ENCODE measurements at places on chromosomes 2 and 18.

GRCh38 chr18:78805840-78806239 is 173.8 kb upstream of the SALL3 start:
- DNase-seq, result no peak

DNA sequence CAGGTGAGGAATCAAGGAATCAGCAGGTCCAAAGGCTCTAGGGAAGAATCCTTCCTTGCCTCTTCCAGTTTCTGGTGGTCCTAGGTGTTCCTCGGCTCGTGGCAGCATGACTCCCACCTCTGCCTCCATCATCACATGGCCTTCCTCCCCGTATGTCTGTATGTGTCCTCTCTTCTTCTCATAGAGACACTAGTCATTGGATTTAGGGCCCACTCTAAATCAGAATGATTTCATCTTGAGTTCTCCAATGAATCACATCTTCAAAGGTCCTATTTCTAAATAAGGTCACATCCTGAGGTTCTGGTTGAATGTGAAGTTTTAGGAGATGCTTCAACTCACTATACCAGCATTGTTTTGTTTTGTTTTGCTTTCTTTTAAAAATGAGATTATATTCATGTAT is 11.1 kb upstream of the AGFG1 start:
- DNase-seq, result peak; percentile 38

- no peak for DNase-seq
Measured at GRCh38 chr18:27983780-27984179, 193.2 kb downstream of the CDH2 start.

- no peak for DNase-seq
Measured at GRCh38 chr2:80255918-80256781, 48.4 kb downstream of the LRRTM1 start.

DNA sequence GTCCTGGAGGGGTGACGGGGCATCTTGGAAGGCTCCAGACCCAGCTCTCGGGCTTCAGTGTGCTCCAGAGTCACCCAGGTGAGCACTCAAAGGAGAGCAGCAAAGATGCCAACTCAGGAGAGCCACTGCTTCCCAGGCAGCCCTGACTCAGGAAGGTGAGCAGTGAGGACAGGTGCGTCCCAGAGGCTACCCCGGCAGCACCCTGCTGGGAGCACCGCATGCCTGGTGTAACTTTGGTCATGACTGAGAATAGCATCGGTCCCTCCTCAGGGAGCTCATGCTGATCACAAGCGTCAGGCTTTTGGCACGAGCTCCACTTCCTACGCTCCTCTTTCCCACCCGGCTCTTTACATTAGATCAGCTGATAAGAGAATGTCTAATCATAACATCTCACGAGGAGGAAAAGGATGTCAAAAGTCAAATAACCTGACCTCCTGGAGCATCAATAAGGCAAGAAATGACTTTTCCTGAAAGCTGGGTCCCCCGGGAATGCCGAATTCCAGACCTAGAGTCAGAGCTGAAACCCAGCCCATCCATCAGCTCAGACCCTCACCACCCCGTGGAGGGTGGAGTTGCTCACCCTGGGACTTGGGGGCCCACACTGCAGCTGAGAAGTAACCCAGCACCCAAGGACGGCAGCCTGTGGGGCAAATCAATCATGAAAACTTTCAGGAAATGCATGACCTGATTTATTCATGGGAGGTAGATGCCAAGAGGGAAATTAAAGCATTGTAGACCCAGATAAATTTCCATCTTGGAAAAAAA is 248.8 kb downstream of the ACKR3 start:
- DNase-seq, result no peak

GRCh38 chr2:66571918-66572317 is 137.0 kb downstream of the MEIS1 start:
- DNase-seq, result no peak

DNA sequence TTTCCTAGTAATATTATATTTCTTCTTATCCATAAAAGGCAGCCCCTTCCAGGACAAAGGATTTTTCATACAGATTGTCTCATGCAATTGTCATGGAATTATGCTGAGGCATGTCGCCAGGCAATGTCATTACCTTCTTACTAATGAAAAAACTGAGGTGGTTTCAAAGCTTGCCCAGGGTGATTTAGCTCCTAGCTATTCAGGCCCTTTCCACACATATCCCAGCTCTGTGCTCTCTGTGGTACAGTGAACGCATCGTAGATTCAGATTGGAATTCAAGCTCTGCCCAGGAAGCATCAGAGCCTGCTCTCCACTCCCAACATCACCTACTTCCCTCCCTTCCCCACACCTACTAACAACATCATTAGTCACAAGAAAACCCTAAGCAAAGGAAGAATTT is 60.1 kb downstream of the ATP8B1 start:
- no peak for DNase-seq

DNA sequence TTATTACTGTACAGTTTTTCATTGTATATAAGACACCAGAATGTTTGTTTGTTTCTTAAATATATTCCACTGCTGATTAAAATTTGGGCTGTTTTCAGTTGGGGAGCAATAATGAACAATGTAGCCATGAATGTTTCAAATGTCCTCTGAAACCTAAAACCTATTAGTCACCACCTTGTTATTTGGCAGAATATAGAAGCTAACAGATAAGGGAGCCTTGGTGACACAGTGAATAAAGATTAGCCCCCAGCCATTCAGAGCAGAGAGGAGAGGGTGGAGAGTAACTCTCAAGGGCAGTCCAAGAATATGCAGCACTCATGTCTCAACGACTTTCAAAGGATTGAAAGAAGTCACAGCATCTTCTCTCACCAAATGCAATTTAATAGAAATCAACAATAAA is 43.1 kb upstream of the ATP8B1 start:
- no peak for DNase-seq

DNA sequence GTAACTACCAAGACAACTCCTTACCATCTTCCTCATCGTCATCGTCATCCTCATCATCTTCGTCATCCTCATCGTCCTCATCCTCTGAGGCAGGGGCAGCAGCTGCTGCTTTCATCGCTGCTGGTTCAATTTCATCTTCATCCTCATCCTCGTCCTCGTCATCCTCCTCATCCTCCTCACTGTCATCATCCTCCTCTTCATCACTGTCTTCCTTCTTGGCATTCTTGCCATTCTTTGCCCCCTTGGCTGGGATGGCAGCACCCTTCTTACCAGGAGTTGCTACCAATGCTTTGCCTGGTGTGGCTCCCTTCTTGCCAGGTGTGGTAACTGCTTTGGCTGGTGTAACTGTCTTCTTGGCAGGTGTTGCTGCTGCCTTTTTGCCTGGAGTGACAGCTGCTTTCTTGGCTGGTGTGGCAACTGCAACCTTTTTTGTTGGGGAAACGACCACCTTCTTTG is 2.7 kb downstream of the NCL start:
- no peak for DNase-seq

DNA sequence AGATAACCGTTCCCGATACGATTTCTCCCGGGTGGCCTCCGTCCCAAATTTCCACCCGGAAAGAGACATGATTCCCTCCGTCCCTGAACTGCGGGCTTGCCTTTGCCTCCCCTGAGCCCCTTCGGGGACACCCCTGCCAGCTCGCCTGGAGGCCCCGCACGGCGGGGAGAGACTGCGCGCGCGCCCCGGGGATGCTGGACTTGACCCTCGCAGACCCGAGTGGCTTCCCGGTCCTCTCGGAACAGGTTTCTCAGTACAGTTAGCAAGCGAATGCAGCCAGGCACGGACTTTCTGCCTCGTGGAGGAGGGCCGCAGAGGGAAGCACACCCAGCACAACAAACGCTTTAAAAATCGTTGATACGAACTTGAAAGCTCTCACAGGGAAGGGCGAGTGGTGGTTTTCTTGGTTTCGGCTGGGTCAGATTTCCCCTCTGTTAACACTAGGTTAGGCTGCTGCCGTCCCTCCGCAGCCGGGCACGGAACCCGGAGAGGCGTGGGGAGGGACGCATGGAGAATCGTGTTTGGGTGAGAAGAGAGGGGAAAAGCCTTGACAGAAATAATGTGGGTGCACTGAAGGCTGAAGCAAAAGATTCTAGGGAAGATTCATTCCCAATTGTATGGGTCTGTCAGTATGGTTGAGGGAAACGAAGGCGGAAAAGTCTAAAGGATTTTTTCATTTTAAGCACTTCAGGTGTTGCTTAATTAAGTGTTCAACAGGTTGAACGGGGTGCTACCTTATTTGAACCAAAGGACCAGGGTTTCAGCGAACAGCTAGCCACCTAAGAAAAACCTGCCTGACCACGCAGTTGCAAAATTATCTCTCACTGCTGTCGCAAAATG is 916 bp downstream of the TNFRSF11A start:
- peak; percentile 59 for DNase-seq

GRCh38 chr2:234596696-234597575 is 100.1 kb upstream of the ARL4C start:
- no peak for DNase-seq

GRCh38 chr2:14363976-14364375 is 268.5 kb upstream of the LRATD1 start:
- no peak for DNase-seq

DNA sequence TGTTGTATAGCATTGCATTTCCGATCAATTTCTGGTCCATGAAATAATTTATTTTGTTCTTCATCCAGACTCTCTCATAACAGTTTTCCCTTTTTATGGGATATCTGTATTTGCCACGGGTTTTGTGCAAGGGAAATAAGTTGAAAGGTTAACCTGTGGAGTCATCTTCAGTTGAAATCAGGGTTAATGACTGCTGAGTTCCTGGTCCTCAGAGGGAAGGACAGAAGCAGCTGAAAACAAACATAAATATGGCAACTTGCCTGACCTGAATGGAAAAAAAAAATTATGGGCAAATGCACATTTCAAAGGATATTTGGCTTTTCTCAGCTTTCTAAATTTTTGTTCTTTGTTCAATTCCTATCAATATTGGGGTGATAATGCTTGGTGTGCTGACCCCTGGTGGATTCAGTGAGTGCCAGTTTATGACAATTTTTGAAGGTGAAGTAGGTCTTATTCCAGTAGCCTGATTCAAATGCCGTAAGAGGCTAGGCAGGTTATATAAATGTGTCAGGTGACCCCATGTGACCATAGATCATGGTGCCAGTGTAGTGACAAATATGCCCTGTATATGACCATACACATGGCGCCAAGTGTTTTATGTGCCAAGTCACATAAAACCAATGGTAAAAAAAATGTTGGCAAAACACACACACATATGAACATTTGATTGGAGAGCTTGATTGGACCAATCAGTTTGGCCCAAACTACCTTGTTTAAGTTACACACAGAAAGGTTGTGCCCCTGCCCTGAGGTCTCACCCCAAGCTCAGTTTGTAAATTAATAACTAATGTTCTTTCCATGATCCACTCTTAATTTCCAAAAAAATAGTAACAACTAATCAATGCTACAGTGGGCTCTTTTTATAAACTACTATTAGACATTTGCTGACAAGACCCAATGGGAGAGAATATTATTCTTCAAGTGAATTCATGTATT is 47.6 kb upstream of the FAM124B start:
- peak; percentile 54 for DNase-seq

GRCh38 chr2:201149064-201149820 is 33.3 kb downstream of the CFLAR start:
- peak; percentile 59 for DNase-seq

DNA sequence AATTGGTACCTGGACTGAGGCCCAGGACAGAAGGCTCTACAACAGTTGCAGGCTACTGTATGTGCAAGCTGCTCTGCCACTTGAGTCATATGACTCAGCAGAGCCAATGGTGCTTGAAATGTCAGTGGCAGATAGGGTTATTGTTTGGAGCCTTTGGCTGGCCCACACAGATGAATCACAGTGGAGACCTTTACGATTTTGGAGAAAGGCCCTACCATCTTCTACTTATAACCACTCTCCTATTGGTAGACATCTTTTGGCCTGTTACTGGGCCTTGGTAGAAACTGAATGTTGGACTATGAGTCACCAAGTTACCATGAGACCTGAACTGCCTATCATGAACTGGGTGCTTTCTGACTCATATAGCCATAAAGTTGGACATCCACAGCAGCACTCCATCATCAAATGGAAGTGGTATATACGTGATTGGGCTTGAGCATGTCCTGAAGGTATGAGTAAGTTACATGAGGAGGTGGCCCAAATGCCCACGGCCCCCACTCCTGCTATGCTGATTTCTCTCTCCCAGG is 88.9 kb upstream of the NRXN1 start:
- no peak for DNase-seq

GRCh38 chr2:80930777-80931176 is 626.2 kb upstream of the LRRTM1 start:
- no peak for DNase-seq

- DNase-seq, result no peak
Measured at GRCh38 chr2:82428251-82428650, 2030.8 kb downstream of the SUCLG1 start.

GRCh38 chr2:163369111-163369510 is 366.7 kb downstream of the FIGN start:
- no peak for DNase-seq

DNA sequence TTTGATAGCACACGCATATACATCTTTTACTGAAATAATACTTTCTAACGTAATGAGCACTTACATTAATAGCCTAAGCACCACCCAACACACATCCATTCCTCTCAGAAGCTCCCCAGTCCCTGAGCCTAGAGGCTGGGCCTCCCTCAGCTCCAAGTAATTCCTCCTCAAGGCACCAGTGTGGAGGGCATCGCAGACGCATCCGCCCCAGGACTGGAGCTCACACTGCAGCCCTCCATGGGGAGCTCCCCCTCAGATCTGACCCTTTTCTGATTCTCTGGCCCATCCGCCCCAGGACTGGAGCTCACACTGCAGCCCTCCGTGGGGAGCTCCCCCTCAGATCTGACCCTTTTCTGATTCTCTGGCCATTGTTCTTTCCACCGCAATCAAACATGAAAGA is 60.4 kb upstream of the SNTG2 start:
- DNase-seq, result no peak
